ENCODE measurements at places on chromosomes 7 and 10.

DNA sequence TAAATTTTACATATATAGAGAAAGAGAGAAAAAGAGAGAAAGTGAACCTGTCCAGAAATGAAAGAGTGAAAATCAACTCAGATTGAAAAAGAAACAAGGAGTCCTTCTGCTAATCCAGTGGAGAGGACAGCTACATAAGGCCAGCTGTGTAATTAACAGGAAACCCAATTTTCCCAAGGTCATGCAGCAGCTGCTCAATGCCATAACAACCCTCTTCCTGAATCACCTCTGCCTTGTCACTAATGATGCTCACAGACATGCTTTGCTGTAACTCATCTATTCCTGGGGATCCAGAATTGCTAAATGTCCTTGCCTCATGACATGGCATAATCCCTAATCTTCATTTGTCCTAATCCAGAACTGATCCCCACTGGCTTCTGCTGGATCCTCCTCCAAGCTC lies 288.6 kb downstream of the NEBL start:
- no peak for DNase-seq

DNA sequence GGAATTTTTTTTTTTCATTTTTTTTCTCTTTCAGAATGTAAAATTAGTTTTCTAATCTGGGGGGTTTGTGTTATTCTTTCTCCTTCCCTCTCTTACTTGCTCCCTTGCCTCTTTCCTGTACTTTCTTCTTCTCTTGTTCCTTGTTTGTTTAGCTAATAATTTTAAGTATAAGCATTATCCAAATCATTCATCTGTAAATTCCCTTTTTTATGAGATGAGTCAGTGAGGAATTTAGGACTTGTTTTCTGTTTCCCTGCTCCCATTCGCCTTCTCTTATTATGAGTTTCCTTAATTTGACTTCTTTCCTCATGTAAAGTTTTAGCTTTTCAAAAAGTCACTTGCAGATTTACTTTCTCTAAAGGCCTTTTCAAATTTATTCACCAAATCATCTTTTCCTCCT lies 154.6 kb upstream of the ETV1 start:
- DNase-seq: no peak

DNA sequence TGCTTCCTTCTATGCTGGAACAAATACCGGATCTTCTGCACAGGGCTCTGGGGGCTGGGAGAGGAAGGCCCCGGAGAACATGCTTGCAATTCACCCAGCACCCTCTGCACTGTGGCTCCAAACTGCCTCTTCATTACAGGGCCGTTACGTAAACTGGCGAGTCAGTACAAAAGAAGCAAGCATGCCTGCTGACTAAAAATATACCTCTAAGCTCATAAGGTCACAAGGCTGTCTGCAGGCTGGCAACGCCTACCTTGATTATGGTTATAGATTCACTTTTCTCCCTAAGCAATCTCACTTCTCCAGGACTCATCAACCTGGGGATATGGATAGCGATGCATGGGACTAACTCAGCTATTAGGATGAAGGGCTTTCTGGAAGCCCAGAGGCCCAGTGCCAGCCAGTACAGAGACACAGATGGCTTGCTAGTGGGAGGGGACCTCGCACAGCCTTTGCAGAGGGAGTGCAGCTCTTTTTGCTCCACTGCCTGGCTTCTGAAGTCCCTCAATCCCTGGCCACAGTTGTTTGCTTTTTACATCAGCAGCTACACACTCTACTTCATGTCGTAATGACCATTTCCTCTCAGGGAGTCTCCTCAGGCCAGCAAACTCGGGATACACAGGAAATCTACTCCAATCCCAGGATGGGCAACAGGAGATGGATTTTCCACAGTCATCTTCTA lies 96.1 kb downstream of the SH3PXD2A start:
- no peak for DNase-seq

DNA sequence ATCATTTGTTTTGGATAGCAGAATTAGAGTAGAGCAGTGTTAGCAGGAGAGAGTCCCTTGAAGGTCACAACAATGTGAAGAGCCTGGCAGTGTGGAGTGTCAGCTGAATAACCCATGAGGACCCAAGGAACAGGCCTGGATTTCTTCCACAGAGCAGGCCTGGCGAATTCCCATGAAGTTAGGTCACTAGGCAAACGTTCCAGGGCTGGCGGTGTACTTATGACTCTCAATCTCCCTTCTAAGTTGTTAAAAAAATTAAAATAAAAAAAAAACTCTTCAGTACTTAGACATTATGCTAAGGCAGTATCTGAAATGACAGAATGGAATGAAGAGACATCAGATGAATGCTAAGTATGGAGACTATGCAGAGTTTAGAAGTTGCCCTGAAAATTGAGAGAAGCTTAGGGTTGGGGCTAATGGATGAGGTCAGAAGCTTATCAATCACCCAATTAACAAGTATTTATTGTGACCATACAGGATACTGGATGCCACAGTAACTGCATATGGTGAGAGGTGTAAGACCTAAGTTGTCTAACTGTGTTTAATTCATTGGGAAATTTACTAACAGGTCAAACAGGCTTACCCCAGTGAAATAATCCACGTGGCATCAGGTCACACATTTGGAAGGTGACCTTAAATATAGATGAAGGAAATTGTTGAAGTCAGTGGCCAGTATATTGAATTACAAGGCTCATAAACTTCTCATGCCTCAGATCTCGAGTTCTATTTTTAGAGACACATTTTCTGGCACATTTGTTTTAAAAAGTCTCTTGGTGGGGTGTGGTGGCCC lies 126.2 kb upstream of the NRP1 start:
- no peak for DNase-seq

- DNase-seq: peak; percentile 37
These were observed 71.2 kb upstream of the FOXK1 start for GRCh38 chr7:4610768-4611467.
